ENCODE measurements at places on chromosomes 4 and X.

- no peak for DNase-seq
Observed at GRCh38 chrX:37876716-37877115, 29.3 kb upstream of the DYNLT3 start.

GRCh38 chrX:122880952-122881351 is 303.1 kb upstream of the GRIA3 start:
- no peak for DNase-seq

DNA sequence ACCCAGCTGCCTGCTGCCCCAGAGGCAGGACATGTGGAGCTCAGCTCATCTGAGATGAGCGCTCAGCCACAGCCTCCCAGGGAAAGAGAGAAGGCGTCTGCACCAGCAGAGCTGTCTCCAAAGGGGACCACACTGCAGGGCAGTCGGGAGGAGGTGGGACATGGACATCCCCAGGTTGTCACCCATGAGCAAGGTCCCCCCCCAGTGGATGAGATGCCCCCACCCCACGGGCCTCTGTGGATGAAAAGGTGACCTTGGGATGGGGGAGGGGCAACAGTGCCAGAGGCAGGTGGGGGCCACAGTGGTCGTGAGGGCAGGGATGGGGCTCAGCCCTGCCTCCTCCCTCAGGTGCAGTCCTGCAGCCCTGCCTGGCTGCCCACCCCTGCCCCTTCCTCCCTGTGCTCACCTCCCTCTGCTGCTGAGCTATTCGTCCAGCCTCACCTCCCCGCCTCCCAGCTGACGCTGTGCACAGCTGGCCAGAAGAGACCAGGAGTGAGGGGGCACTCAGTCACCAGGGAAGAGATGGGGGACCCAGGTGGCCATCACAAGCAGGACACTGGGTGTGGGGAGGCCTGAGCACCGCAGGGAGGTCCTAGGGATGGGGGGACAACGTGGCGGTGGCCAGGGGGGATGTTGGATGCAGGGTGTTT is 9.3 kb downstream of the NKX1-1 start:
- DNase-seq: no peak

GRCh38 chrX:115437841-115438595 is 123.0 kb upstream of the PLS3 start:
- DNase-seq: no peak

- no peak for DNase-seq
Observed at GRCh38 chr4:26420438-26420837, 69.8 kb downstream of the CCKAR start.

DNA sequence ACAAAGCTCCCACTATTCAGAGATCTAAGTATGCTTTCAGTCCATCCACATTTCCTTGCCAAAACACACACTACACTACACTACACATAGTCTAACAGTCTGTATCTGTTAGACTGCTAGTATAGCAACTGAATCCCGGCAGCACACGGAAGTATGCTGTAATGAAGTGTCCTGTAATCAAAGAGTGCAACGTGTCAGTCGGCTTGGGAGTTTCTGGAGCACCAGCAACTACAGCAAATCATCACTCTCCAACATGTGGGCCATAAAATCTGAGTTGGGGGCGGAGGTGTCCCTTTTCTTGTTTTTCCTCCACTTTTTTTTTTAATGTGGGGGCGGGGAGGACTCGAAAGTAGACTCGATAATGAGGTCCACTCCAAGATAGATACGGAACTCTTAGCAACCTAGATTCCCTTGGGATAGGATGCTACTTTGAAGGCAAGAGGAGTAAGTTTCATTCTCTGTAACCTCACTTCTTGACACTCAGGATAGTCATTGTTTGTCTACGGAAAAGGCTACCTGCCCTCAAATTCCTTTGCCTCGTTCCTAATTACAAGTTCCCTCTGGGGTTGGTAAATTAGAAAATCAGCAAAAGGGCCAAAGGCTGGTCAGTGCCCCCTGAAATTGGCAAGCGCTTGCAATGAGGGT is 722 bp downstream of the SLC10A7 start:
- peak; percentile 60 for DNase-seq

DNA sequence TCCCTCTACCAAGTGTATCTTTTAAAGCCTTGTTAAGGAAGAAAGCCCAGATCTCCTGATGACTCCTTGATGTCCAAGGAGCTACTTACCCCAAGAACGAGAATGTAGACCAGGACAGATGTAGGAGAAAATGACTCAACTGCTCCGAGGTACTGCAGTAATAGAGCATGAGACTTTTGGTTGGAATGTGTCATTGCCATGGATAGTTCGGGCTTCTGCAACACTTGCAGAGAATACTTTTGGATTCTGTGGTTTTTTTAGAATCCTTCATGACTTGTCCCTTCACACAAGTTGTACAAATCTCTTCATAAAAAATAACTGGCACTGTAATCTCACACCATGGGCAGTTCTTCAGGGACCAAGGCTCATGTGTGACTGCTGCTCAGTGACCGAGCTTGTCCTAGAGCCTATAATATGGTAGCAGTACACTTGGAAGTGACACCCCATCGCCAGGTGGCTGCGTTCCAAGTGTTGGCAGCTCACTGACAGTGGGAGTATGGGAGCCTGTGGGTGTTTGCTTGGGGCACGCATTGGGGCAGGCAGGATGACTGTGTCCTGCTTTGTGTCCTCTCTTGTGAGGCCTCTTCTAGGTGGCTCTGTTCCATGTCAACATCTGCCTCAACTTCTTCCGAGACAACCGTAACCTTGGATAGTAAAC is 87.9 kb upstream of the WDR1 start:
- DNase-seq: no peak

- no peak for DNase-seq
Observed at GRCh38 chrX:110108381-110108821, 105.5 kb downstream of the TMEM164 start.

DNA sequence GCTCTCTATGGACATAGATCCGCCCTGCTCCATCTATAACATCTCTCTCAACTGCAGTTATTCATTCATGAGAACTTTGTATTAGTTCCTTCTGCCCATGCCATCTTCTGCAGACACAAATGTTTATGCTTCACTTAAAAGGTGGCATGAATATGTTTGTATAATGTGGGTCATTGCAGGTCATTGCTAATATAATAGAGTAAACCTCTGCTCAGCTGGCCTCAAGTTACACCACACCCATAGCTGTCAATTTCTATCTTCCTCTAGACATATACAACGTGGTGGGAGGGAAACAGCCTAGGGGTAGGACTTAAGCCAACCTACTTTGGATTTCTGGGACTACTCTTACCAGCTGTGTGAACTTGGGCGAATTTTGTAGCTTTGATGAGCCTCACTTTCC is 129.8 kb downstream of the ATXN3L start:
- DNase-seq: no peak

- DNase-seq: no peak
Observed at GRCh38 chr4:8538703-8539567, 41.3 kb upstream of the GPR78 start.

GRCh38 chr4:102399021-102399420 is 53.7 kb upstream of the SLC39A8 start:
- DNase-seq: no peak

- no peak for DNase-seq
Observed at GRCh38 chr4:173521467-173522159, 8.4 kb downstream of the HAND2 start.

GRCh38 chrX:65828599-65828998 is 161.1 kb downstream of the MSN start:
- no peak for DNase-seq

GRCh38 chr4:82851885-82852750 is 38.8 kb downstream of the SEC31A start:
- peak; percentile 9 for DNase-seq

GRCh38 chrX:133676344-133677122 is 261.2 kb upstream of the GPC4 start:
- peak; percentile 96 for DNase-seq

DNA sequence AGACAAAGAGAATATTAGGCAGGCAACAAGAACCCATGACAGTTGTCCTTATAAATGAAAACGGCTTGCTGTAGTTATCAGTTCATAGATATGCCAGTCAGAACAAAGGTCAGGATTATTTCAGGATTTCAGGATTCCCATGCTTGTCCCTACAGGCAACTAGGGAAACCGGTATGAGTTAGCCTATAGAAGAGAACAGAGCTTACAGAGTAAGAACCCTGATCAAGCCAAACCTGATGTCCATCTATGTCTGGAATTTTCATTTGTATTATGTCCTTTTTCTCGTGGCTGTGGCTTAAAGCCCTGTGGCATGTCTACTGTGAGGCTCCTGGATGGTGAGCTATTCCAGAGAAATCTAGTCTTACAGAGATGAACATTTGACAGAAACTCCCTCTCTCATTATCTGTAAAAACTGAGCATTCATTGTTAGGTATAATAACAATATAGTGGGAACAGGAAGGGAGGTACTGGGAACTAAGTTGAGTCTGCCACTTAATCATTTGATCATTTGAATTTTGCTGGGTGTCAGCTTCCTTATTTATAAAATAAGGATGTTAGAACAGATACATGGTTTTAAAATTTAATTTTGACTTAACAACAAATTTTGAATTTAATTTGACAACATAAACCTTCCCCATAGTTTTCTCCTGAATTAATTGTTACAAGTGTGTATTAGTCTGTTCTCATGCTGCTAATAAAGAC is 129.5 kb upstream of the KLF3 start:
- no peak for DNase-seq
